ENCODE measurements at places on chromosomes 3 and 15.

GRCh38 chr3:20055020-20055775 is 15.0 kb downstream of the KAT2B start:
- no peak for DNase-seq

- no peak for DNase-seq
Observed at GRCh38 chr15:39851500-39852092, 68.5 kb downstream of the GPR176 start.

- no peak for DNase-seq
Observed at GRCh38 chr3:70982700-70983140, 600.8 kb downstream of the FOXP1 start.

DNA sequence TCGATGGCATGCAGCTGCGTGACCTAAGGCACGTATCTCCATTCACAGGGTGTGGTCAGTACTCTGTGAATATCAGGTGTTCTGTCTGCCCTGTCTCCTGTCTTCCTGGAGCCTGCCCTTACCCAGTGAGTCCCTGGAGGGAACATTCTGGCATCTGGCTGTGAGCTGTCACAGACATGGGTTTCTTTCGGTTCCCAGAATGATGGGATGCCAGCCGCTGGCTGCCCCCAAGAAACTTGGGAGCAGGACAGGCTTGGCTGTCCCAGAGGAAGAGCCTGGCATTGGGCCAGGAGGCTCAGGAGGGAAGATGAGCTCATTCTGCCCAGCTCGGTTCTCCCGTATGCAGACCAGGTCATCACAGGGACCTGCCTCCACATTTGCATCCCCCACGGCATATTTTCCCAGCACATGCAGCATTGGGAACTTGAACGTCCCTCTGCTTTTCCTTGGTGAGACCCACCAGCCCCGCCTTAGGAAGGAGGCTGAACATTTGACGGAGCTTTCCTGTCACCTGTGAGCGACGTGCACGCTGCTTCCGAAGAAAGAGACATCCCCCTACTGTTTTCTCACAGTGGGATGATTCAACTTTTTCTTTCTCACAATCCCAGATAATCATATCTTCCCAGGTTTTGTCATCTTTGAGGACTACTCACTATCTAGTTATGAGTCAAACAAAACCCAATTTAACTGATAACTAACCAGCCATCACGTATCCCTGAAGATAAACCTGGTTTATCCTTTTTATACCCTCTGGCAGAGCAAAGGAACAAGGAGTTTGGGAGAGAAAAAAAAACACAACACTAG is 22.0 kb upstream of the PGPEP1L start:
- no peak for DNase-seq

DNA sequence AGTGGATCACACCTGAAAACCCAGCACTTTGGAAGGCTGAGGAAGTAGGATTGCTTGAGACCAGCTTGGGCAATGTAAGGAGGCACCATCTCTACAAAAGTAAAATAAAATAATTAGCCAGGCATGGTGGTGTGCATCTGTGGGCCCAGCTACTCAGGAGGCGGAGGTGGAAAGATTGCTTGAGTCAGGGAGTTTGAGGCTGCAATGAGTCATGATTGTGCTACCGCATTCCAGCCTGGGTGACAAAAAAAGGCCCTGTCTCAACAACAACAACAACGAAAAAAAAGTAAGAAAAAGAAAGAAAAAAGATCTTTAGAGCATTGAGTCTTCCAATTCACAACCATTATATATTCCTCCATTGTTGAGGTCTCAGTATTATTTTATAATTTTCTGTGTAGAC is 192.4 kb upstream of the DPH6 start:
- no peak for DNase-seq

- no peak for DNase-seq
Observed at GRCh38 chr3:181333394-181333793, 343.9 kb upstream of the DNAJC19 start.

DNA sequence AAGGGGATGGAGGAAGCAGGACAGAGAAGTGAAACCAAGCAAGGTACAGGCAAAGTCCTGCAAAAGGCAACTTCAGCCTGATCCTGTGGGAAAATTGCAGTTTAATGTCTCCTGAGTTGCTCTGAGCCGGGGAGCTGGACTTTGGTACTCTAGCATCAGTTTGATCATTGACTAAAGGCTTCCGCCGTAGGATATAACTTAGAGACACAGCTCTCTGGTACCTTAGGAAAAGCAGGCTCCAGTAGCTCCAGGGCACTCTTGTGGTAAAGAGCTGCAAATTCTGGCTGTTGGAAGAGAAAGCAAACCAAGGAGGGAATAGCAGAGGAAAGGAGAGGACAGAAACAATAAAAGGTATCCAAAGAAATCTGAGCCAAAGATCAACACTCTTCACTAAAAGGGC is 521.1 kb downstream of the PLOD2 start:
- no peak for DNase-seq

DNA sequence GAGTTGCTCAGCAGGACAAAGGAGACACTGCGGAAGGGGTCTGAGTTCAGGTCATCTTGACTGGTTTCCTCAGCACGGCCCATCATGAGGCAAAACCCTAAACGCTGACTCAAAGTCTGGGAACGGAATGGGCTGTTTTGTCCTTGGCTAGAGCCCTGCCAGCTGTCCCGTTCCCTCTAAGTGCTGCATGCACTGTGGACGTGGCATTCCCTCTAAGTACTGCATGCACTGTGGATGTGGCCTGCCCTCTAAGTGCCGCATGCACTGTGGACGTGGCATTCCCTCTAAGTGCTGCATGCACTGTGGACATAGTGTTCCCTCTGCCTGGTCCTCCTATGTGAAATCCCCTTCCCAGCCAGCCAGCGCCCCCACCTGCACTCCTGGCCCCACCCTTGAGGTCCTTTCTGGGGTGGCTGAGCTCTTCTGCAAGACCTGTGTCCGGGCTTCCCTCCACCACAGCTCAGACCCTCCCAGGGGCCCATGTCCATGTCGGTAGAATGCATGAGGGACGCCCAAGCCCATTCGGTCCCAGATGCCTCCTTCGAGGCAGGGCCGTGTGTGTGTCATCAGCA is 36.7 kb downstream of the TM2D3 start:
- no peak for DNase-seq

- DNase-seq = no peak
Observed at GRCh38 chr3:88149101-88149508, 654 bp upstream of the C3orf38 start.

DNA sequence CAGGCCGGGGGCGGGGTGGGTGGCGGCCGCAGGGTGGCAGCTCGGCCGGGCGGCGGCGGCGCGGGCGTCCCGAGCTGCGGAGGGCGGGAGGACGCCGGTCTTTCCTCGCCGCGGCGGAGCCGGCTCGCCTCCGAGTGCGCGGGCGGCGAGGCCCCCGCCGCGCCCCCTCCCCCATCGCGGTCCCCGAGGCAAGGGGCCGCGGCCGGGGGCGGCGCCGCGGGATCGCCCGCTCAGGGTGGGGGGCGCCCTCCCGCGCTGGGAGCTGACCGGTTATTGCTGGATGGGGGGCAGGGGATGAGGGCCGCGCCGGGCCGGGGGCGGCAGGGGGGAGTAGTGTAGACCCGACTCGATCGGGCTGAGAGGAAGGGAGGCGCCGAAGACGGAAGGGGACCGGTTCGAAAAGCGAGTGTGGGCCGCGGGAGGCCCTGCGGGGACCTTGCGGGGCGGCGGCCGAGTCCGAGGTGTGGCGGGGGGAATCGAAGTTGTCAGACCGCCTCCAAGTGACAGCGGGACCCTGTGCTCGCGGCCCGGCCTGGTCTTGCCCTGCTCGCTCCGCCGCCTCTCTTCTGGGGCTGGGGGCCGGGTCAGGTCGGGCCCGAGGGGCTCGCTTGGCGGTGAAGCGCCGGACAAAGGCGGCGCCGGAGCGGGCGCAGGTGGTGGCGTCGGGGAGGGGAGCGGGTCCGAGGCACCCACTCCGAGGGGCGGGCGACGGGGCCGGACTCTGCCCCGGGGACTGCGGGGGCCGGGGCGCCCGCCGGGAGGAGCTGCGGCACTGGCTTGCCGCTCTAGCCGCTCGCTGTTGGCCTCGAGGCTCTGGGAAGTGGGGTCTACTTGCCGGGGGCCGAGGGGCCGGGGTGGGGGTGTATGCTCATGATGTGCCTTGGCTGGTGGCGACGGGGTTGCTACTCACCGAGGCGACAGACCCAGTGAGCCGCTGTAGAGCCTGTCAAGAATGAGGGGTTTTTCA is 1.1 kb downstream of the BAHD1 start:
- no peak for DNase-seq

- no peak for DNase-seq
Observed at GRCh38 chr3:5332270-5332956, 144.9 kb downstream of the EDEM1 start.

DNA sequence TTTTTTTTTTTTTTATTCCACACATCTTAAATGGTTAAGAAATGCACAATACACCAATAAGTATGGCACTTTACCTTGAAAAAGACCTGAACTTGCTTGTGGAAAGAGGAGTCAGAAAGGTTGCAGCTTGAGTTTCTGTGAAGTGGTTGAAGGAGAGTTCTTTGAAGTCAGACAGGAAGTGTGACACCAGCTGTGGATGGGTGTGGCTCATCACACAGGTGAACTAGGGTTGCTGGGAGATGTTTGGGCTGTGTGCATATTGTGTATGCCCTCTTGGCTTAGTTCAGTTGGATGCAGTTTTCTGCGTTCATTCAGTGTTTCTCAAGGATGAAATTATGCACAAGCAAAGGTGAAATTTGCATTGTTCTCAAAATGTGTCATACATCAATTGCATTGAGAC is 6.3 kb downstream of the AEN start:
- DNase-seq = peak; percentile 91

- no peak for DNase-seq
Observed at GRCh38 chr15:90154861-90155626, 46.1 kb upstream of the SEMA4B start.

GRCh38 chr3:190548031-190548656 is 34.3 kb downstream of the IL1RAP start:
- DNase-seq = no peak

DNA sequence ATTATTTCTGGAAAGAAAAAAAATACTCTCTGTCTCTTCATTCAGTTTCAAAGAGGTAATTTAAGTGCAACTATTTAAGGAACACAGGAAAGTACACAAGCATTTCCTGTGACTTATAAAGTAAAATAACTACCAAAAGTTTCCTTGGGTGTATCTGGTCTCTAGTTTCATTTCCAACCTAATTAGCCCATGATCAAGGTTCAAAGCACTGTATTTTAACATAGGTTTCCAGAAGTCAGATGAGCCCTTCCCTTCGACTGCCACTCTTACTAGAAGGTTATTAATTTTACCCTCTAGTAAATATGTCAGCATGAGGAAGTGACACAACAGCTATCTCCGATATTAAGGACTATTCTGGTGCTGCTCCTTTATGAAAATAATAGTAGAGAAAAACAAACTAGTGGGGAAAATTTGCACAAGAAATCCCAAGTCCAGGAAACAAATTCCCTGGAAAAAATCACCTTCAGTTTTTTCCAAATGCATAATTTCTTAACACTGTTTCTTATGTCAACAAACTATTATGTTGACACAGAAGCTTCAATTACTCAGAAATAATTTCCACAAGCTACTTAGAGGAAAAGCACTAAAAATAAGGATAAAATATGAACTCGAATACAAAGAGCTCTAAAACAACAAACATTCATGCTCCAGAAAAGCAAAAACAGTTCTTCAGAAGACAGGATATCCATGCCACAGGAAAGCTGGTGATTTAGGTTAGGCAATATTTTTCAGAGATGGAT is 35.3 kb downstream of the CCPG1 start:
- DNase-seq = no peak

DNA sequence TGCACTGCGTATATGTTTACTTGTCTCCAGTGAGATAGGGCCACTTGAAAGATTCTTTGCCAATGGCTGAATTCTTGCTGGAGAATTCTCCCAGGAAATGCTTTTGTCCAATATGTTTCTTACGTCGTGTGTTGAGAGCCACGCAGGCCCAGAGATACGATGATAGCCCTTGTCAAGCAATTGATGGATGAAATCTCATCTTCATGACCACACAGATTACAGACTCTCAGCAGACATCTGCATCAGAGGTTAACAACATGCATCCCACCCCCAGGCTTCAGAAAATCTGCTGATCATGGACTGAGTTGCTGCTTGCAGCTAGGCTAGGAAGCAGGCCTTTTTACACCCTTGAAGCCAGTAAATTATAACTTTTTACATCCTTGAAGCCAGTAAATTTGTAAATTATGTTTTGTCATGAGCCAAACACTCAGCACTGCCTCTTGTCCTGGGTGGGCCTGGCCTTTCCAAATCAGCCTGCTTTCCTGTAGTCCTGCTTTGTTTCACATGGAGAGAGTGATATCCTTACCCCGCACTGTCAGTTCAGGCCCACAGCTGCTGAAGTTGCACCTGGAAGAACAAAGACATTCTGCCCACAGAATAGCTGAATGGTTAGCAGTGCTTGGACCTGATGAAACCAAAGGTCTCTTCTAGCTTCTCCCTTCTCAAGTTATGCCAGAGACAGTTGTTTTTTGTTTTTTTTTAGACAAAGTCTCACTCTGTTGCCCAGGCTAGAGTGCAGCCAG is 84.4 kb downstream of the GPR156 start:
- DNase-seq = no peak

GRCh38 chr3:26592451-26592850 is 30.1 kb upstream of the LRRC3B start:
- DNase-seq = no peak

DNA sequence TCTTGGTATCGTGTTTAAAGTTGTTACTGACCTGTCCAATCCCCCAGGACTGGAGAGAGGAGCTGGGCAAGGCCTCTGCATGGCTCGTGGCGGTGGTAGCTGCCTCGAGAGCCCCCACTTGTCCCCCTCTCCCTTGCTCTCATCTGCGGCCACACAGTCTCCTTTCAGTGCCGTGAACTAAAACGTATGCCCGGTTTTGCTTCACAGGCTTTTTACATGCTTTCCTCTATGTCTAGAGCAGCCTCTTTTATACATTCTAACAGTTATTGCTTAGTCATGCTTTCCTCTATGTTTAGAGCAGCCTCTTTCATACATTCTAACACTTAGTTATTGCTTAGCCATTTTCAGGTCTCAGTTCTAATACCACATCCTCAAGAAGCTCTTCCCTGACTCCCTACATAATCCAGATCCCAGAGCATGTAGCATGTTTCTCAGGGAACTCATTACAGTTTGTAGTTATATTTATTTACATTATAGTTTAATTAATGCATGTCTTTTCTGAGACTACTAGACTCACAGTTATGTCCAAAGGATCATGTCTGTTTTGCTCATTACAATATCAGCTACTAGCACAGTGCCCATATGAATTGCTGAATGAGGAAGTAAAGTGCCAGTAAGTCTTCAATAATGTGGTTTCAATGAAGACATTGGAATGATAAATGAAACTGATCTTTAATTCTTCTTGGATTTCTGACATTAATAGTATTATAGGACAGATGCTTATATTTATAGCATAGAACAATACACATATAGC is 66.5 kb upstream of the TBL1XR1 start:
- no peak for DNase-seq

- DNase-seq = no peak
Observed at GRCh38 chr15:88061452-88061851, 195.1 kb downstream of the NTRK3 start.

GRCh38 chr15:43277231-43277823 is 10.6 kb upstream of the TGM5 start:
- no peak for DNase-seq

- no peak for DNase-seq
Observed at GRCh38 chr3:141311170-141311495, 57.2 kb upstream of the ZBTB38 start.

DNA sequence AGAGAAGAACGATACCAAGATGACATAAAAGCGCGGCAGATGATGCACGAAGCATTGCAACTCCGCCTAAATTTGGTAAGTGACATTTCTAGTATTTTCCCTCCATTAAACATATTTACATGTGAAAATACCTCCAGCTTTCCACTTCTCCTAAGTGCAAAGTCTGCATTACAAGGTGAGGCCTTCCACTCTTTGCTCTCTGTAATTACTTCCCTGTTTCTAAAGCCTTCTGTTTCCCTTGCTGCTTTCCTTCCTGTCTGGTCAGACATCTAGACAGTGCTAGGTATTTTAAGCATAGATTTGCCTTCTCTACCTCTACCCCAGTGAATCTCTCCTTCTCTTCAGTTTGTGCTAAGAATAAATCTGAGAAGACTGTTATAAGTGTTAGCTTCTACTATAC is 1.9 kb downstream of the P2RY12 start:
- DNase-seq = no peak

Measured in CD4-positive, alpha-beta memory T cell (primary cell).